ENCODE measurements at places on chromosomes 13 and 19.

GRCh38 chr19:27679399-27679798, 1533.6 kb downstream of the UQCRFS1 start:
- no peak for DNase-seq

DNA sequence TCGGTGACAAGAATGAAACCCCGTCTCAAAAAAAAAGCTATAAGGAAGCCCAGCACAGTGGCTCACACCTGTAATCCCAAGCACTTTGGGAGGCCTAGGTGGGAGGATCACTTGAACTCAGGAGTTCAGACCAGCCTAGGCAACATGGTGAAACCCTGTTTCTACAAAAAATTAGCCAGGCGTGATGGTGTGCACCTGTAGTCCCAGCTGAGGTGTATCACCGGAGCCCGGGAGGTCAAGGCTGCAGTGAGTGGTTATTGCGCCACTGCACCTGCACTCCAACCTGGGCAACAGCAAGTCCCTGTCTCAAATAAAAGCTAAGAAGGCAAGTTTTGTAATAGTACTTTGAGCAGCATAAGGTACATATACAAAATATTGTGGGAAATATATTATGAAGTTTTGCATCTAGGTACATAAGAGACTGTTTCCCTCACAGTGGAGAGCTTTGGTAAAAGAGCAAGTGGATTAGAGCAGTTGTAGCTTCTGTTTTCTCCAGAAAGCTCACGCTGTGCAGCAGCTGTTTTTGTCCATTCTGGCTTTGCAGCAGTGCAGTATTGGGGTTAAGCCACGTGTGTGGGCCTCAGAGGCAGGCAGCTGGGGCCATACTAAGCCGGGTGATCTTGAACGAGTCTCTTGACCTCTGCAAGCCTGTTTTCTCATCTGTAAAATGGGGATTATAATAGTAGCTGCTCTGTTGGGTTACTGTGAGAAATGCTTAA, 35.4 kb downstream of the ARHGAP35 start:
- DNase-seq = no peak

- no peak for DNase-seq
These were observed 1.2 kb downstream of the SEMA6B start for GRCh38 chr19:4557971-4558941.

- no peak for DNase-seq
These were observed 742.7 kb upstream of the GPC6 start for GRCh38 chr13:92483894-92484293.

- DNase-seq = no peak
These were observed 63.0 kb downstream of the MAP4K1 start for GRCh38 chr19:38554676-38555141.

GRCh38 chr13:45851956-45852355, 403 bp upstream of the SIAH3 start:
- no peak for DNase-seq

- DNase-seq = no peak
These were observed 328.6 kb downstream of the TBC1D4 start for GRCh38 chr13:75153386-75153785.

DNA sequence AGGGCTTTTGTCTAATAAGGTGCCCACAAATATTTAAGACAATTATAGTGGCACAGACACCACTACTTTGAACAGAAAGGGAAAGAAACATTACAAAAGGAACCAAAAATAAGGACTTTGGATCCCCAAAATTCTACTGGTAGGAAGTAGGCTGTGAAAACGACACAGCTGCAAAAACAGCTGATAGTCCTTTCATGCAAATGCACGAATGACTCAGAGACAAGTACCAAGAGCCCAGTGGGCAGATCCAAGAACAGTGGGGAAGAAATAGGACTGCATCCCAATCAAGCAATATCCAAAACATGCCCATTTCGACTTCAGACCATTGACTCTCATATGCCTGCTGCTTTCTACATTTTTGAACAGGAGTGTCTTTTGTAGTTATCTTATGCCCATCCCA, 269.4 kb upstream of the NBEA start:
- no peak for DNase-seq

DNA sequence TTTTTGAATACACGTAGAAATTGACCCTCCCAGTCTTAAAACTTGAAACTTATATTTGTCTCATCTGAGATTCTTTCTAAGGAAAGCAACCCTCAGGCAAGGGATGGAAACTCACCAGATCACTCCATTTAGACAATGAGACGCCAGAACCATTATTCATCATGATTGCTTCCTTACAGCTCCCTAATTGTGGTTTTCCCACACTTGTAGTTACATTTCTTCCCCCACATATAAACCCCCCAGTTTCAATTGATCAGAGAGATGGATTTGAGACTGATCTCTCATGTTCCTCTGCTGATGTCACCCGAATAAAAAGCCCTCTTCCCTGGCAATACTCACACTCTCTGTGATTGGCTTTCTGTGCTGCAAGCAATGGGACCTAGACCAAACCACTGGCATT, 197.9 kb upstream of the STARD13 start:
- DNase-seq = no peak

DNA sequence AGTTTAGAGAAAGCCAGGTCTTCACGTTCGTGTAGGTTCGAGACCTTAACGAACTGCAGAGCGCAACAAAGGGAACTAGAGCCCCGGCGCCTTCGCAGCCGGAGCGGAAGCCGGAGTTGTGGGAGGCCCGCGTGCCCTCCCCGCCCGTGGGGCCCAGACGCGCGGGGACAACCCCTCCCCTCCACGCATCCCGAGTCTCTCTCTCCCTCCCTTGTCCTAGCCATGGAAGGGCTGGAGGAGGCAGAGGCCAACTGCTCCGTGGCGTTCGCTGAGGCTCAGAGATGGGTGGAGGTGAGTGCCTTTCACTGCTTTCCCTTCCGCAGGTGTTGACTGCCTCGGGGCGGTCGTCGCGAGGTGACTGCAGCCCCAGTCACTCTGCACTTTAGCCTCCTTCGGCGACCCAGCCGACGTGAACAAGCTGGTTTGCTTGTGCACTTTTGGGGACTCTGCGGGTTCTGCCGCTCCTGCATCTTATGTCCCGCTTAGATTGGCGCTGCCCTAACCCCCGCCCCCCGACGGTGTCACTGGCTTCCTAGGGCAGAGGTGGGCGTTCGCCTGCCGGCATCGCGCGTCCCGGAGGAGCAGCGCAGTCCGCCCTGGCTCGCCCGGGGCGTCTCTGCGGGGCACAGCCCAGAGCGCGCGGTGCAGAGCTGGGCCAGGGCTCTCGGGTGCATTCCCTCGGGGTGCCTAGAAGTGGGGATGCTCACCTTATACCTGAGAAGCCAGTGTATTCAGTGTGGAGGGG, 478 bp downstream of the LMO7 start:
- no peak for DNase-seq

- no peak for DNase-seq
These were observed 315.3 kb downstream of the MYO16 start for GRCh38 chr13:108944760-108945159.

Measured in cortex of kidney (tissue), 1 donor.